ENCODE measurements at places on chromosomes 12 and 14.
A peak's percentile ranks its signal among the peaks of the same experiment; 100 is the strongest.

GRCh38 chr14:104507443-104507842 lies 72.1 kb upstream of the C14orf180 start:
- DNase-seq: no peak

DNA sequence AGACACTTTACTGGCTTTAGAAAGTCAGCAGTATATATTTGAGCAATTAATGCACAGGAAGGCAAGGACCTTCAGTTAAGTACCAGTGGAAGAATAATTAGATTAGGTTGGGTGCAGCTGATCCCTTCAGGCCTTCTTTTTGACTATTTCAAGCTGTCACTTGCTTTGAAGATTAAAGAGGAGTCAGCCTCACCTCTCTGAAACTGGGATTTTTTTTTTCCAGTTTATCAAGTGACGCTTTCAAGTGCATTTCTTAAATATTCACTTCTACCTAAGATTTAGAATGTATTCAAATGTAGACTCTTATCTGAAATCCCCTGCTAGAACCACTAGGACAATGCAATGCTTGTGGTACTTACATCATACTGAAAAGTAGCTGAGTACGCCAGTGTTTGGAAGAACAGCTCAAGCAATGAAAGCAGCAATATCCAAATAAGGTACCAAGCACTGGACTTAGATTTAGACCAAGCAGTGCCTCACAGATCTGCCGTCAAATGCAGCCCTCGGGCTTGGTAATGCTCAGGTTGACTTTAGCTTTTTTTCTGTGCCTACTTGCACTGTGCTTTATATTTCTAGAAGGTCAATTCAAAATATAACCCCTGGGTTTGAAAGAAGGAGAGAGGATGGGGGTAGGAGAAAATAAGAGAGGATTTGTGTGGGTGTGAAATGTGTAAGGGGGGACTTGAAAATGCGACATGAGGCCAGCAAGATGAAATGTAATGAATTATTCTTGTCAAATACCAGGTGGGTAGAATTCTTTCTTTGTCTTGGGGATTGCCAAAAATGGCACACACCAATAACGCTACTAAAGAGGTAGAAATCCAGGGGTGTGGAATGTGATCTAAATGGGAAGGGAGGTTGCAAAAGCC lies 3.7 kb upstream of the FERMT2 start:
- no peak for DNase-seq

DNA sequence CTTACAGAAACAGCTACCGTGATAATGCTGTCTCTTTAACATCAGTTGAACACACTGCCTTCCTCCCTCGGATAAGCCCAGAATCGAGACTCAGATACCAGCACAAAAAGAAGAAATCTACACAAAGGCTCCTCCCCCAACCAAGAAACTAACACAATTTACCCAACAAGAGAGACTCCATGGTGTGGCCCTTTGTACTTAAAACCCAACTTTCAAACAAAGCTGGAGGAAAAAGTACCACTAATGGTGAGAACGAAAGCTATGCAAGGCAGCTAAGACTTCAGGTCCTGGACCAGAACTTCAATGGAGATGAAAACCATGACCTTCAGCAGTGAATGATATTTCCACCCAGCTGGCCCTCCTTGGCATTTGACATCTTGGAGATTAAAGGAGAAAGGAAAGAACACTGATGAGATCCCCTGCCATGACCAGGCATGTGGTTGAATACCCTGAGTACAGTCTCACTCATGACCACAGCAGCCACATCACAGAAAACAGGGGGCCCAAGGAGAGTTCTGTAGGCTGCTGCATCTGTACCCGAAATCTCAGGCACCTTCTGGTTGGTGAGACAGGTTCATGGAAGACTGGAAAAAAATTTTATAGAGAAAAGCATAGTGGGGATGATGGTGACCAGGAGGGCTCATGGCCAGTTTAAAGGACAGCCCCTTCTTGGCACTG lies 36.7 kb downstream of the RBM19 start:
- no peak for DNase-seq

GRCh38 chr12:41709012-41709411 lies 435.7 kb downstream of the GXYLT1 start:
- DNase-seq: no peak

DNA sequence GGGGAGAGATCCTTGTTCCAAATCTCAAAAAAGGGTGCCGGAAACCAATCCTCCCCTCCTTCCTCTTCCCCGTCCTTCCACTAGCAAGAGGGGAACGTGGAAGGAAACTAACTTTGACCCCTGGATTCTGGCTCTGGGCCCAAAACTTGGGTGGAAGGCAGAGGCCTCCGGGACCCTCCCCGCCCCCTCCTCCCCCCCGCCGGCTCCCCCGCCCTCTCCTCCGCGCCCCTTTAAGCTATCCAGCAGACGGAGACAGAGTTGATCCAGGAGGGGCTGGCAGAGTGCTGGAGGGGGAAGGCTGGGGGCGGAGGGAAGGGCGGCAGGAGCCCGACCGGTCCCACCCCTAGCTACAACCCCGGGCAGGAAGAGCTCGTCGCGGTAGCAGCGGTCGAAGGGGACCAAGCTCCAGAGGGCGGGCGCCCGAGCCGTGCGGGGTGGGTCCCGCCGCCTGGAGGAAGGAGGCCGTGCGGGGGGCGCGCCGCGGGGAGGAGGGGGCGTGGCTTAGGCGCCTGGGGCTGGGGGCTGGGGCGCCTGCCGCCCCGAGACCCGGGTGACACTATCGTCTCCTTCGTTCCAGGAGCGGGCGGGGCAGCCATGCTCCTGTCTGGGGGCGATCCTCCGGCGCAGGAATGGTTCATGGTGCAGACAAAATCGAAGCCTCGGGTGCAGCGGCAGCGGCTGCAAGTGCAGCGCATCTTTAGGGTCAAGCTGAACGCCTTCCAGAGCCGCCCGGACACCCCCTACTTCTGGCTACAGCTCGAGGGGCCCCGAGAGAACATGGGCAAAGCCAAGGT lies at the start of gene NYNRIN:
Gene NYNRIN, plus strand, starts transcription at position 351 of the 794 bp plus-strand sequence. Its CDS starts 244 bp downstream, at position 595.
- DNase-seq: peak; percentile 12

- no peak for DNase-seq
Observed at GRCh38 chr12:120132863-120133385, 16.4 kb upstream of the RAB35 start.

GRCh38 chr12:108424026-108424425 lies 84.9 kb upstream of the CMKLR1 start:
- DNase-seq: no peak

DNA sequence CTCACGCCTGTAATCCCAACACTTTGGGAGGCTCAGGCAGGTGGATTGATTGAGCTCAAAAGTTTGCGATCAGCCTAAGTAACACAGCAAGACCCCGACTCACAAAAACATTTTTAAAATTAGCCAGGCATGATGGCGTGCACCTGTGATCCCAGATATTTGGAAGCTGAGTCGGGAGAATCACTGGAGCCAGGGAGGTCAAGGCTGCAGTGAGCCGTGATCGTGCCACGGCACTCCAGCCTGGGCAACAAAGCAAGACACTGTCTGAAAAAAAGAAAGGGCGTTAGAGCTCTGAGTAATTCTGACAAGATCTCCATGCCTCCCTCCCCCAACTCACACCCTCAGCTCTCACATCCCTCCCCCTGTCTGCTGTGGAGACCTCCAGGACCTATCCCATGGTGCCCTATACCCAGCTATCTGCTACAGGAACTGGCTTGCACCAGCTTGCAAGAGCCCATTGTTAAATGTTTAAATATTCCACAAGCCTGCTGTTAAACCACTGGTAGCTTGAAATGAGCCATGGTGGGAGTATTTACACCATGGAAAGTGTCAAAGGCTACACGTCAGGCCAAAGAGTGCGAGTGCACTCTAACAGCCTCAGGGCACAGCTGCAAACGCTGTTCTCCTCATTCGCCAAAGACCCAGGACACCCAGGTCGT lies 35.1 kb upstream of the PPP2R5C start:
- no peak for DNase-seq

GRCh38 chr12:115268451-115268850 lies 584.5 kb upstream of the TBX3 start:
- peak; percentile 25 for DNase-seq
